T-helper 17 cell (primary cell): ENCODE measurements at places on chromosomes 3 and 15. TPM values are rescaled to one million over a fixed set of nuclear protein-coding genes. Genes with fewer than 3 reads are reported as not detected.

The SERPINI2 gene
- not detected for total RNA-seq

GRCh38 chr3:10469441-10470119 is 35.8 kb downstream of the ATP2B2 start:
- peaks cover 11% of the 10 kb centered on the region for H3K4me1 ChIP-seq
- H3K27ac ChIP-seq: no peak overlapping the region
- H3K36me3 ChIP-seq: no peaks in the 10 kb centered on the region
- no peak for DNase-seq
- peaks cover 68% of the 10 kb centered on the region for H3K27me3 ChIP-seq
- no peak overlapping the region for H3K4me3 ChIP-seq

DNA sequence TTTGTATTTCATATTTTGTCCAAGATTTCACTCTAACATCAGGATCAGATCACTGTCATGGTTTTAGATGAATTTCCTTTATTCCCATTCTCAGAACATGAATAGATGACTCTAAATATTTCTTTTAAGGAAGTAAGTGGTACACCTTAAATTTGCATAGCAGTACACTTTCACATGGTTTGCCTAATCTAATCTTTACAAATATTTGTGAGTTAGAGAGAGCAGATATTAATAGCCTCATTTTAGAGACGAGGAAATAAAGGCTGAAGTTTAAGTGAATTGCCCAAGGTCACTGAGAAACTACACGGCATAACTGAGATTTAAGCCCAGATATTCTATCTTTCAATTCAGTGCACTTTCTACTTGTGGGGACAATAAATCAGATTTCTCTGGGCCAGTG is 14.2 kb downstream of the TERC start:
- no peaks in the 10 kb centered on the region for H3K4me1 ChIP-seq
- no peak for DNase-seq
- no peak overlapping the region for H3K4me3 ChIP-seq

DNA sequence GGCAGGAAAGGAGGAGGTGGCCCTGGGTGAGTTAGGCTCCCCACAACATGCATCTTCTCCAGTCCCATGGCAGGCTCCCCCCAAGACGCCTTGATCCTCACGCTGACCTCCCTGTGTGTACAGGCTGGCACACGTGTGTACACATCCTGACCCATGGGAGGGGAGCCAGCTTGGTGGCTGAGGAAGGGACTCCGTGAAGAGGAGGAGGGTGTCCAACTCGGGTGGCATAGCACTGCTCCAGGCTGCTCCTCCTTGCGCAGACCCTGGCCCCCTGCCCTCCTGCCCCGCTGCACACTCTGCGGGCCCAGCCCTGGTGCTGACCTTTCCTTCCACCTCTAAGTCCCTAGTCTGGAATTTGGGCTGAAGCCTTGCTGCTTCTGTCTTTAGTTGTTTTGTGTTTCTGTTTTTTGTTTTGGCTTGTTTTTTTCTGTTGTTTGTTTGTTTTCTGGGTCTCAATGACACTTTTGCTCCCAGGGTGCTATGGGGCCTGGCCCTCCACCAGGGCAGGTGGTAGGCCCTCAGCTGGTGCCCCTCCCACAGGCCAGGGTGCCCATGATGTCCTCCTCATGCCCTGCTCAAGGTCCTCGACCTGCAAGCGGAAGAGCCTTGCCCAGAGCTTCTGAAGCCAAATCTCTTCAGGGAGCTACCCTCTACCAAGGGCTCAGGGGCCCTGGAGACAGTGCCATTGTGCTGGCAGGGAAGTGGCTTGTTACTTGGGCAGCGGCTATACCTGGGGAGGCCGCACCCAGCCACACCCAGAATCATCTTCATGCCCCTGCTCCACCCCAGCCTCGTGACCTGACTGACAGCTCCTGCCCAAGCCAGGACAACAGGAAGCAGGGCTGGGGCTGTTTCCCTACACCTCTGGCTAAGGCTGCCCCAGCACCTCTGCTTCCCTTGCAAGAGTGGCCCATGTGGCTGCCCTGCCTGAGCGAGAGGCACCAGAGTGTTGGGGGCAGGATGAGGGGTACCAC is 5.1 kb downstream of the EPHB3 start:
- peaks cover 21% of the 10 kb centered on the region for H3K4me1 ChIP-seq
- no peak for DNase-seq
- peaks cover 31% of the 10 kb centered on the region for H3K27me3 ChIP-seq
- no peak overlapping the region for H3K4me3 ChIP-seq
- no peak overlapping the region for H3K27ac ChIP-seq
